GM23338 (cell line): ENCODE measurements at places on chromosomes 1 and 21. TPM values are rescaled to one million over a fixed set of nuclear protein-coding genes. Genes with fewer than 3 reads are reported as not detected.
A peak's percentile ranks its signal among the peaks of the same experiment; 100 is the strongest.

Gene TRNP1
- 54.3 and 69.3 TPM in 2 replicates for total RNA-seq

Gene RNU1-3
- under 0.01 TPM in 1 of 2 replicates, not detected in the other for total RNA-seq

Gene OR6K3
- not detected in 2 replicates for total RNA-seq

Gene GSTM3
- 3.1 and 7.4 TPM in 2 replicates for total RNA-seq

Gene NEXN
- total RNA-seq: 2.6 and 3.8 TPM in 2 replicates

- H3K27me3 ChIP-seq: no peaks in the 10 kb centered on the region
- no peak overlapping the region for H3K27ac ChIP-seq
- no peaks in the 10 kb centered on the region for H3K4me1 ChIP-seq
- H3K4me3 ChIP-seq: no peak overlapping the region
- no peaks in the 10 kb centered on the region for H3K36me3 ChIP-seq
Observed at GRCh38 chr1:40630488-40631223, 34.8 kb downstream of the RIMS3 start.

DNA sequence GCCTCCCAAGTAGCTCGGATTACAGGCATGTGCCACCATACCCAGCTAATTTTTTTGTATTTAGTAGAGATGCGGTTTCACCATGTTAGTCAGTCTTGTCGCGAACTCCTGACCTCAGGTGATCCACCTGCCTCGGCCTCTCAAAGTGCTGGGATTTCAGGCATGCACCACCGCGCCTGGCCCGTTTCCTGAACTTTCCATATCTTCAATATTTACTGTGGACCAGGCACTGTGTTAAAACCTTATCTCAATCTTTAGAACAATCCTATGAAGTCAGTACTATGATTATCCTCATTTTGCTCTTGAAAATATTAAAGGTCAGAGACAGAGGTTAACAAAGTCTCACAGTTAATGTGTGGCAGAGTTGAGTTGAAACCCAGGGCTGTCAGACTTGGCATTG lies 1.6 kb upstream of the ADCY10 start:
- H3K27me3 ChIP-seq: no peaks in the 10 kb centered on the region

DNA sequence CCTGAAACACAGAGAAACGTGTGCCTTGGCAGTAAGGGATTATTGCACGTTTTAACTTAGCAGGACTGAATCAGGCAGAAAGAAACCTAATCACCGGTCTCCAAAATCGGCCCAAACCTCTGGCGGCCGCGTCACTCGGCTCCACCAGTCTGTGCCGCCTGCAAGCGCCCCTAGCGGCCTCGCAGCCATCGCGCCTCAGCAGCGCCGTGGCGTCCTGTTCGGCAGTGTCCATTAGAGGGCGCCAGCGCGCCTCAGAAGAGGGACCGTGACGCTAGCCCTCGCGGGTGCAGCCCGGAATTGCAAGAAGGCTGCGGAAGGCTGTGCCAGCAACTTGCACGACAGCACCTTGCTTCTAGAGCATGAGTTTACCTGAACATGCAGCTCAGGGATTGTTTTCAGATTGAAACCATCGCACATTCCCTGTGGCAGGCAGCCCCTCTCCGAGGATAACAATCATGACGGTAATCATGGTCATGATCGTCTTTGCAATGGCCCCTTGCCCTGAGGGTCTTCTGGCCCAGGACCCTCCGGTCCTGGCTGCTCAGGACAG lies 164.4 kb downstream of the TRIM33 start:
- DNase-seq: peak; percentile 97
- peaks cover 10% of the 10 kb centered on the region for H3K4me1 ChIP-seq
- H3K36me3 ChIP-seq: no peaks in the 10 kb centered on the region
- H3K27me3 ChIP-seq: peaks cover 5% of the 10 kb centered on the region; the same call in 1 of the 2 replicates
- peak overlapping the region; percentile 58 for H3K4me3 ChIP-seq
- H3K27ac ChIP-seq: no peak overlapping the region

- H3K27ac ChIP-seq: no peak overlapping the region
- no peaks in the 10 kb centered on the region for H3K27me3 ChIP-seq
- peak; percentile 53 for DNase-seq
- no peak overlapping the region for H3K4me3 ChIP-seq
- no peaks in the 10 kb centered on the region for H3K36me3 ChIP-seq
Observed at GRCh38 chr1:207822602-207823451, 71.0 kb downstream of the CD46 start.

DNA sequence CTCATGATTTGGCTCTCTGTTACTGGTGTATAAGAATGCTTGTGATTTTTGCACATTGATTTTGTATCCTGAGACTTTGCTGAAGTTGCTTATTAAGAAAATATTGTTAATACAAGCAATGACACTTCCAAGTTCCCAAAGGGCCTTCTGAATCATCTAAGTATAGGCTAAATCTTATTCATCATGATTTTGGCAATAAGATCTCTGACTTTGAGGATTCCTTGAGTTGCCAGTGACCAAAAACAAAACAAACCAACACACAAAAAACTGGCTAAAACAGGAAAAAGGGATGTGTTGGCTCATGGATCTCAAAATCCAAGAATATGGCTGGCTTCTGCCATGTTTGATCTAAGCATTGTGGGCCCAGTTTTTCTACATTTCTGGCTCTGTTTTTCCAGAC lies 163.4 kb downstream of the HHIPL2 start:
- DNase-seq: no peak
- H3K36me3 ChIP-seq: no peaks in the 10 kb centered on the region
- no peak overlapping the region for H3K27ac ChIP-seq
- no peaks in the 10 kb centered on the region for H3K4me1 ChIP-seq
- H3K4me3 ChIP-seq: no peak overlapping the region

DNA sequence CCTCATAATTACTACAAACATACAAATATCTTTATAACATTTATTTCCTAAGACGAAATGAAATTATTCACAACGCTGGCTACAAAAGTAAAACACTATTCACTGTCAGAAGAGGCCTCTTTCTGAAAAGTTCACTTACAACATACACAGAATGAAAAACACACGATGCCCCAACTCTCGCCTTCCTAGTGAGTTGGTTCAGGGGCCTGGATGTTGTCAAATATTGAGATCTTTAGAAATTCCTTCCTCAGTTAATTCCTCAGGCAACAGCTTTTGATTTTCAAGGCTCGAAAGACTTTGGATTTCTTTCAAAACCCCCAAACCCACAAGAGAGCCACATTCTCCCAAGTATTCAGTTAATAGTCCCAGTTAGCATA lies 14.2 kb upstream of the KCNE1 start:
- no peaks in the 10 kb centered on the region for H3K36me3 ChIP-seq
- peaks cover 41% of the 10 kb centered on the region for H3K4me1 ChIP-seq
- peaks cover 5% of the 10 kb centered on the region; the same call in 1 of the 2 replicates for H3K27me3 ChIP-seq
- peak overlapping the region; percentile 73 for H3K27ac ChIP-seq

DNA sequence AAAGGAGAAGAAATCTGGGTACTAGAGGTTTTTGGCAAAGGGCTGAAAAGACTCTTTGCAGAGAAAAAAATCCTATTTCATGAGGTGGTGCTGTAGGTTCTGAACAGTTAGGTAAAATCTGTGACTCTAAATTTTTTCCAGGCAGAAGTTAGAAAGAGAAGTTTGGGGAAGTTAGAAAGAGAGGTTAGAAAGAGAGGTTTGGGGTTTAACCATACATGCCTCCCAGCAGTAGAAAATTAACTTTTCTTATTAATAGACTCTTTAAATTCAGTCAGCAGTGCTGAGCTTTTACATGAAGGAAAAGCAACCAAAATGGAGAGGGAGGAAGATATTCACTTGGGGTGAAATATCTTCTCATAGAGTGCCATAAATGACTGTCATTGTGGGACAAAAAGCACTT lies 12.2 kb downstream of the AMY1C start:
- no peak overlapping the region for H3K4me3 ChIP-seq
- DNase-seq: no peak
- no peaks in the 10 kb centered on the region for H3K4me1 ChIP-seq
- no peak overlapping the region for H3K27ac ChIP-seq
- no peaks in the 10 kb centered on the region for H3K36me3 ChIP-seq

- no peaks in the 10 kb centered on the region for H3K36me3 ChIP-seq
- H3K4me3 ChIP-seq: no peak overlapping the region
- H3K27me3 ChIP-seq: no peaks in the 10 kb centered on the region
Observed at GRCh38 chr1:245317217-245317616, 162.4 kb downstream of the KIF26B start.
